ENCODE measurements at places on chromosomes 5 and 9. TPM values are rescaled to one million over a fixed set of nuclear protein-coding genes. Genes with fewer than 3 reads are reported as not detected.

MLANA gene
- not detected for total RNA-seq

SPATA31E1 gene
- not detected for total RNA-seq

- DNase-seq = no peak
Observed at GRCh38 chr5:140566665-140567064, 2.0 kb downstream of the SLC35A4 start.

DNA sequence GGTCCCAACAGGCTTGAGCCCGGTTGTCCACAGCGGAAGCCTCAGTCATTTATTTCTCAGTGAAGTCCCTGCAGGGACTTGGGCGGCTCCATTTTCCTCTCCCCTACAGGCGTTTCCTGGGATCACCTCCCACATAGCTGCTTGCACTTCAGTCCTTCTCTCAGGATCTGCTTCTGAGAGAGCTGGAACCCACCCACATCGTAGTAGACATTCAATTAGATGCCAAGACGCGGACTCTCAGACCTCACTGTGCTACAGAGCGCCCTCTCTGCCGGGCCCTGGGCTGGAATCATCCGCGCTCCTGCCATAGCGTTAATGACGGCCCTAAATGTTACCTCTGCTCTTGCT lies 54.0 kb upstream of the ROR2 start:
- no peak for DNase-seq

- DNase-seq = no peak
Observed at GRCh38 chr9:115606838-115607237, 488.9 kb upstream of the TNC start.

GRCh38 chr5:180499684-180500083 lies 5.5 kb downstream of the CNOT6 start:
- DNase-seq = no peak

Measured in colonic mucosa (tissue), 4 donors.